ENCODE measurements at places on chromosomes 2 and 18. TPM values are rescaled to one million over a fixed set of nuclear protein-coding genes. Genes with fewer than 3 reads are reported as not detected.

The SNORC gene
- total RNA-seq, result 1.6 TPM

The C2orf15 gene
- 0.34 TPM for total RNA-seq

The BOLL gene
- total RNA-seq, result not detected

The TMEM37 gene
- total RNA-seq, result not detected

The RUFY4 gene
- total RNA-seq, result 1.3 TPM

The UGT1A4 gene
- not detected for total RNA-seq

The CRACDL gene
- 0.41 TPM for total RNA-seq

The TSGA10 gene
- total RNA-seq, result 3.5 TPM

The SPP2 gene
- not detected for total RNA-seq
